Jurkat, Clone E6-1 (cell line): ENCODE measurements at places on chromosomes 16 and 17.

GRCh38 chr17:12078791-12079190, 58.1 kb downstream of the MAP2K4 start:
- no peak for DNase-seq

GRCh38 chr17:30476726-30477082, 504 bp upstream of the GOSR1 start:
- DNase-seq: no peak

GRCh38 chr17:67218385-67218950, 26.5 kb downstream of the HELZ start:
- DNase-seq: no peak

DNA sequence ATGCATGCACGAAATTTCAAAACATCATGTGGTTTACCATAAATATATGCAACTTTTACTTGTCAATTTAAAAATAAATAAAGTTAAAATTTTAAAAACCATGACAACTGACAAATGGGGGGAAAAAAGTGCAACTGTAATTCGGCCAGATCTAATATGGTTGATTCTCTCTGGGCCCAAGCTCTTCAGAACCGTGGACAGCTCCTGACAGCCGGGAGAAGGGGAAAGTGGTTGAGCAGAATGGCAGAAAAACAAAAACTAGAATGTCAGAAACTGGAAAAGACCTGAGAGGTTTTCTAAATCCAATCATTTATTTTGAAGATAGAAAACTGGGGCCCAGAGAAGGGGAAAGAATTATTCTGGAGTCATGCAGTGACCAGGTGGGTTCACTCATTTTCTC, 126.6 kb downstream of the TMEM132E start:
- peak; percentile 17 for DNase-seq

DNA sequence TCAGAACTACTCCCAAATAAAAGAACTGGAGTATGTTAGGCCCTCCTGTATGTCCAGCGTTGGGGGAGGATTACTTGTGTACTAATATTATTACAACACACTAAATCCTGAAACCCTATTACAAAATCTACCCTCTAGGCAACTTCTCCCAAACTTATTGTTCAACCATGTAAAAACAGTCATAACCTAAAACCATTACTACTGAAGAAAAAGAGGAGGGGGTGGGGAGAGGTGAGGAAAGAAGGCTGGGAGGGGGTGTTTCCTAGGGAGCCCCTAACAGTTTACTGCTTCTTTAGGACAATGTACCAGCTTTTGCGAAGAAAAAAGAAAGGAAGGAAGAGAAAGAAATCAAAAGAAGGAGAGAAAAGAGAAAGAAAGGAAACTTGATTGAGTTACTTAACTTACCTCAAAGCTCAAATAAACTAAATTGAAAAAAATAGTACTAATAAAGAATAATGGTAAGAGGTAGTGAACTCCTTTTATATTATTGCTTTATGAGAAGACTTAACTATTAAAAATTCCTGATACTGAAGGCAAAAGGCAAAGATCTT, 2.3 kb downstream of the SALL1 start:
- DNase-seq: no peak

GRCh38 chr16:17510567-17510966, 39.8 kb upstream of the XYLT1 start:
- DNase-seq: no peak

- DNase-seq: no peak
These were observed 14.8 kb downstream of the EFCAB5 start for GRCh38 chr17:29956225-29956624.

GRCh38 chr16:3021449-3022207, 1.5 kb downstream of the TNFRSF12A start:
- no peak for DNase-seq
